ENCODE measurements at places on chromosomes 6 and 20.

DNA sequence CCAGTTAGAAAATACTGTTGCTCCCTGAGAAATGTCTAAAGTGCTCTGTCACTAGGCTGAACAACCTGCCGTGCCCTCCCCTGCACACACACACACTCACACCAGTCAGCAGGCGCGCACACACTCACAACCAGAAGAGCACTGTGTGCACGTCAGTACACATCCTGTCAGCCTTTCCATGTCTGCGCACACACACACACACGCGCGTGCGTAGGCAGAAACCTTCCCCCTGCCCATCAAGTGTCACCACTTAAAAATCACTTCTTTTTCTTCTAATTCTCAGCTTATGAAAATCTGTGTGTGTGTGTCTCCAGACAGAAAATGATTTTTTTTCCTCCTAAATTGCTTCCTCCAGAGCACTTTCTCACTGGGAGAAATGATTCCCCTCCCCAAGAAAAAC is 100.3 kb downstream of the EDN3 start:
- no peak for DNase-seq

- DNase-seq, result no peak
These were observed 516.0 kb downstream of the LMBRD1 start for GRCh38 chr6:69280858-69281257.

DNA sequence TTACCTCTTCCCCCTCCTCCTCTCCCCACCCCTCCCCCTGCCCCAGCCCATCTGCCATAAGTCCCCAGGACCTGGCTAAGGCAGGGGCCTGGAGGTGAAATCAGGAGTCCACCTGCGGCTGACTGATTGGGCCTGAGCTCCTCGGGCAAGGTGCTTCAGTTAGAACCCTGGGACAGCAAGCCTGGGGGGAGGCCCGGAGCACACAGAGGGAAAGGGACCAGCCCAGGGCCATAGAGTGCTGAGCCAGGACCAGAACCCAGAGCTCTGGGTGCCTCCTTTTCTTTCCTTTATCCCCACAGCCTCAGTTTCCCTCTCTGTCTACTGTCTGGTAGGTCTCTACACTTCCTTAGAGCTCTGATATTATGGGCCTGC is 35.7 kb upstream of the VEGFA start:
- no peak for DNase-seq

- DNase-seq, result no peak
These were observed 18.0 kb upstream of the DSE start for GRCh38 chr6:116352515-116353471.

- no peak for DNase-seq
These were observed 305.4 kb downstream of the UTRN start for GRCh38 chr6:144590532-144590931.

- no peak for DNase-seq
These were observed at the start of gene MUC21 for GRCh38 chr6:30983439-30983838. TSS of gene MUC21 (plus strand) at chr6:30983718. CDS start at chr6:30983959, 241 bp downstream.

GRCh38 chr6:158356586-158357546 is 44.6 kb downstream of the TULP4 start:
- no peak for DNase-seq

DNA sequence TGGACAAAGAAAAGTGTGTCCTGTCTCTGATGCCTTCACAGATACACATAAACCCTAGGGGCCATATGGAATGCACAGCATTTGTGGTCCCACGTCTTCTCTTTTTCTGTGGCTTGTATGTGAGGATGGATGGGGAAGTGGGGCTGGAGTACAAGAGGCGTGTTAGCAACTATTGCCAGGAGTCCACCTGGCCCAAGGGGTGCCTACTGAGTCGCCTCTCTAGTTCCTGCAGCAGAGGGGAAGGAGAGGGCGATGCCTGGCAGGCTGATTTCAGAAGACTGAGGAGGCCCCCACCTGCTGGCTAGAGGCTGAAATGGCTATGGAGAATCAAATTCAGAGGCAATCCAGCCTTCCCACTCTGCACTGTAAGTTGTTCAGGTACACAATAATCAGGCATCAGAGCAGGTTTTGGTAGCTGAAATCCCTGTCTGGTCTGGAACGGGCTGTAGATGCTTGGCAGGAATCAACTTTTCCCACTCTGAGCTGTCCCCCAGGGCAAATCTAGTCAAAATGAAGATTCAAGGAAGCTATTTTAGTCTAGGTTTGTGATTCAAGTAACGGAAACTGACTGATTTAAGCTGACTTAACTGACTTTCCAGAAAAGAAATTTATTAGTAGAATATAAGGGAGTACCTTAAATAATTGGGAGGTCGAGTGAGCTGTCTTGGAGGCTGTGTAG is 14.9 kb upstream of the PPARD start:
- peak; percentile 35 for DNase-seq

- no peak for DNase-seq
These were observed 17.5 kb downstream of the PIM1 start for GRCh38 chr6:37187321-37188022.

GRCh38 chr6:97053643-97054411 is 129.3 kb downstream of the KLHL32 start:
- no peak for DNase-seq

GRCh38 chr6:38119516-38119915 is 300.0 kb downstream of the ZFAND3 start:
- DNase-seq, result no peak

DNA sequence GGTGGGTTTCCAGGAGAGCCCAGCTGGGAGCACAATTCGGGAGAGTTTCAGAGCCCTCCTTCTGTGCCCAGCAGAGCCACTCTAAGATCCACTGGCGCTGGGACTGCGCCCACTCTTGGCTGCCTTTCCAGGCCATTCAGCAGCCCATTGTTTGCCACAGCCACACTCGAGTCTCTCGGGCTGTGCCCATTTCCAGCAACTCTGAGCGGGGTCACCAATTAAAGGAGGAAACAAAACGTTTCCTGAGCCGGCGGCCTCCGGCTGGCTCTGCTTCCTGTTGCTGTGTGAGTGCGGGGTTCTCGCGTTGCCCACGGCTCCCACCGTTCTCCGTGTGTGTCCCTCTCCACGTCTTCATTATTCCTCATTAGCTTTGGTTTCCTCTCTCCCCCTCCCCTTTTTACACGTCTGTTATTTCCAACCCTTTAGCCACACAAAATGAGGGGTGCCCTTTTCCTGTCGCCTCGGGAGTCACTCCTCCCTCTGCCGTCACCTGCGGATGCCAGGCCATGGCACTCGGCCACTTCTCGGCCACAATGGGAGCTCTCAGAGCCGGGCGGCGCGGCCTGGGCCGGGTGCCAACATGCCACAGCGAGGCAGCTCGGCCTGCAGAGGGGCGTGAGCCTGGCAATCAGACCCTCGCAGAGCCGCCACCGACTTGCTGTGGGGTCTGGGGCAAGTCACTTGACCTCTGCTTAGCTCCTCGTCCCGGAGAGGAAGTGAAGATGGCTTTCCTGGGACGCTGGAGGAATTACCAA is 94.3 kb upstream of the NKX2-2 start:
- DNase-seq, result no peak

GRCh38 chr20:40663991-40664880 is 24.8 kb downstream of the MAFB start:
- DNase-seq, result no peak

DNA sequence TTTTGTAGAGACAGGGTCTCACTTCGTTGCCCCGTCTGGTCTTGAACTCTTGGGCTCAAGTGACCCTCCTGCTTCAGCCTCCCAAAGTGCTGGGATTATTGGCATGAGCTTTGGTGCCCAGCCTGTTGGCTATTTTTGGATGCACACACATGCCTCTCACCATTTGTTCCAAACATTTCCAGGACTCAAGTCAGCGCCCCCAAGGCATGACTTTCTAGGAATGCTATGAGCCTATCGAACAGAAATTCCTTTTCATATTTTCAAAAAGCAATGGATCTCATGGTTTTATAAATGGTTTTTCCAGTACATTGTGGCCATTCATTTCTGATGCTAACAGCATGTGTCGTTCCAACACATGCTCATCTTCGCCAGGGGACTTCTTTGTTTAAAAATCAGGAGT is 119.3 kb upstream of the NAA20 start:
- no peak for DNase-seq

GRCh38 chr6:14841901-14842421 is 403.9 kb upstream of the JARID2 start:
- DNase-seq, result no peak

DNA sequence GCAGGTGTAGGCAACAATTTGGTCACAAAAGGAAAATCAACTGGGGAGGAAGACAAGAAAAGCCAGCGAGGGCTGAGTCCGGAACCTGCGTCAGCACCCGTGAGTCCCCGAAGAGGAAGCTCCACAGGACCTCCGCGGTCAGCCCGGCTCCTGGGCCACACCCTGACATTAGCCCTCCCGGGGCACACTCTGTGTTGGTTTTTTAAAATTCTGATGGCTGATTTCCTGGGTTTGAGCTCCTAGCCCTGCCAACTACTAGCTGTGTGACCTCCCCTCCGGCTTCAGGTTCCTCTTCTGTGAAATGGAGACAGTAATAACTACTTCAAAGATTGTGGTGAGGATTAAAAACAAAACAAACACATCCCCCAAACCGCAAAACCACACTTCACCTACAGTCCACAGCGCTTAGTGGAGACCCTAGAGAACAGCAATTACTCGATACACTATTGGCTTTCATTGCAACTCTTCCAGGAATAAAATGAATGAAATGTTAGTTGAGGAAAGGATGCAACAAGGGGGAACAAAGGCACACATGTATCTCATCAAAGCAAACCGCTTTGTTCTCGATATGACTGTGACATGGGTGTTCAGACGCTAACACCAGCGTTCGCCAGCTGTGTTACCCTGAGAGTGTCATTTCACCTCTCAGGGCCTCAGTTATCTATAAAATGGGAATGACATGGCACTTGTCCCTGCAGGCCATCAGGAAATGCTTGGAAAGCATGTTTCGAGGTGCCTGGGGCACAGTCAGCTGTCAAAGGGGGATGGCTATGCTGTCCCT is 985 bp downstream of the ZBP1 start:
- DNase-seq, result no peak

All from muscle of arm (tissue), 14 donors.